CD4-positive, alpha-beta memory T cell (primary cell): ENCODE measurements at places on chromosomes 11 and 22.

DNA sequence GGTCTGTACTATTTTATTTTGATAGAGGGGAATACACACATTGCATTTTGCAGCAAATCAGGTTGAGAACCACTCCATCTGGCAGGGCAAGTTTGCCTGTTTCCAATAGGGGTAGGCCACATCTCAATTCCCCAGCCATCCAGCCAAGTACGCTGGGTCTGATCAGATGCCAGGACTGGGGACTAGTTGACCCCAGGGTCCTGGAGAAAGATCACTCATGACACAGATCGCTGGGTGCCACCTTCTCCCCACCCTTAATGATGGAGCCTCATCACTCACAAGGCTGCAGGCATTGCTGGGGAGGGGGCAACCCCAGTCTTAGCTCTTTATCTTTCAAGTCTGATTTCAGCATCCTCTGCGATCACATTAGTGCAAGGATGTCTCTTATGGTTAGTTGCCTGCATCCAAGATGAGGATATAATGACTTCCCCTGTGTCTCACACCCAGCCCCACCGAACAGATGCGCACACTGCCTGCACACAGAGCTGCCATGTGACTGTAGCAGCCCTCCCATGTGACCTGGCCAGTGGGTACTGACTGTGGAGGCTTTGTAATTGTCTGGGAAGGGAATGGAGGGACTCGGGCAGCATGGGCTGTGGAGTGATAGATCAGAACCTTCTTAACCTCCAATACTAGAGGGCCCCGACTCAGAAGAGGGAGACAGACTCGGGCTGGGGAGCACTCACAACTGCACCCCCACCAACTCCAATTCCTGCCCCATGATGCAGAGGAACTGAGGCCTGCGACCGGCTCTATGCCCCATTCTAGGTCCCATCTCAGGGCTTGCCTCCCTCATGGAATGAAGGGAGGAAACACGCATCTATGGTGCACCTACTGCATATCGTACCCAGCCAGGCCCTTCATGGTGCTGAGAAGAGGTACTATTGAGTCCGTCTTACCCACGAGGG, 155.8 kb downstream of the DSCAML1 start:
- DNase-seq = no peak

DNA sequence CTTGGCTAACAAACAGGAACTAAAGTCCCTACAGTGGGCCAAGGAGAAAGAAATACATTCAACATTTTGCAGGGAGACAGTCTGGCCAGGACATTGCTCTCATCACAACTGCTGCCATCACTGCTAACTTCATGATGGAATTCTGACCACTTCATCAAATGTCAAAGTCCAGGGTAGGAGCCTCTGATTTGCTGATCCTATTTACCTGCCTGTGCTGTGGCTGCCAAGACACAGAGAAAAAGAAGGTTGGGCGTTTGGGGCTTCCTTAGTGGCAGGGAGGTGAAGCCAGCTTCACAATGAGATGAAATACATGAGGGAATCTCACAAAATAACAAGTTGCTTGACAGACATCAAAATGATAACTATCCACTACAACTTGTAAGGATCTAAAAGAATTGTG, 343.9 kb upstream of the CADM1 start:
- no peak for DNase-seq

DNA sequence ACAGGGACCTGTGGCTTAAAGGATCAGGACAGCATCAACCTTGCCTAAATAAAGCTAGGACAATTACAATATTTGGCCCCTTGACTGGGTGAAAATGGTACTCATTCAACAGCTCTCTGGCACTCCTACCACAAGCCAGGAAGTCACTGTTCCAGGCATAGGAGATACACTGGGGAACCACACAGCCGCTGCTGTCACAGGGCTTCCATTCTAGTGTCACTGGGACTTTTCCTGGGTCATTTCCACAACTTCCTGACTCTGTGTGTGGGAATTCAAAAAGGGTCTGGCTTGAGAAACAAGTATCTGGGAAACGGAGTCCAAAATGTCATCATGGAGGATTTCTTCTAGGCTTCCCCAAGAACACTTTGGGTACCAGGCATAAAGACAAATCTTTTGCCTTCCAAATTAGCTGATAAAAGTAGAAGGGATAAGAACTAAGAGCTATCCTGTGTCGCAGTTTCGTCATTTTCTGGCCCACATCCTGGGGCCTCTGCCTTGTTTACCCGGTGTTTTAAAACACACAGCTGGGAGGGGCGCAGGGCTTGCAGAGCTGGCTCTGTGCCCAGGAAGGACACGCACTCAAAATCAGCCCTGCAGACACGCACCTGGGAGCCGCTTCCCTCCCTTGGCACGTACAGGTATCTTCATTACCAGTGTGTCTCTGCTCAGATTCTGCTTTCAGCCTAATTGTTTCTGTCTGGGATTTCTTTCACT, 38.0 kb downstream of the TMEM45B start:
- peak; percentile 91 for DNase-seq

GRCh38 chr11:130490682-130491449, 42.4 kb downstream of the ADAMTS15 start:
- no peak for DNase-seq

DNA sequence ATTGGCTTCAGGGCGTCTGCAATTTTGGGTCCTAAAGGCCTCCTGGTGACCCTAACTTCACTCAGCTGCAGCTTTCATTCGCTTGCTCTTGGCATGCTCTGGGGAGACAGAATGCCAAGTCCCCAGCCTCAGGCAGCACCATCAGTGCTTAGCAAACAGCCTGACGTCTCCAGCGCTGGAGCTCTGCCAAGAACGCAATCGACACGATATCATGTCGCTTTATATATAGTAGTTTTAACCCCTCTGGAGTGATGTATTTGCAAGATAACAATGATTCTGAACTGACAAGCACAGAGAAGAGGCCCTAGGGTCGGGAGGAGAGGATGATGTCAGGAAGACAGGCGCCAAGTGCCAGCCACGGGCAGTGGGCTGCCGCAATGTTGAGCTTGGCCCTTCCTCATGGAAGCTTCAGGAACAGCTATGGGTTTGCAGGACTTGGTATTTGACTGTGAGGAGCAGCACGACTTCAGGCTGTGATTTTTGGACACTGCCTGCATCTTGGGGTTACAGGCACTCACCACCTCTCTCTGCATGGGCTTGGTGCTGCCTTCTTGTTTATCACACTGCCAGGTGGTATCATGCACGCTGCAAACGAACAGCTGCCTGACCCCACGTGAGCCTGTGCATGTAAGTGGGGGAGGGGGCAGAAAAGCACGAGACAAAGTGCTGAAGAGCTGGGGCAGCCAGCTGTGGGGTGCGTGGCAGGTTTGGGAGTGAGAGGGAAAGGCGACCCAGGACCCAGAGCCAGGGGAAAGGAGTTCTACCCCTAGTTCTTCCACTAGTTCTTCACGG, 26.1 kb downstream of the B3GAT1 start:
- DNase-seq = no peak

DNA sequence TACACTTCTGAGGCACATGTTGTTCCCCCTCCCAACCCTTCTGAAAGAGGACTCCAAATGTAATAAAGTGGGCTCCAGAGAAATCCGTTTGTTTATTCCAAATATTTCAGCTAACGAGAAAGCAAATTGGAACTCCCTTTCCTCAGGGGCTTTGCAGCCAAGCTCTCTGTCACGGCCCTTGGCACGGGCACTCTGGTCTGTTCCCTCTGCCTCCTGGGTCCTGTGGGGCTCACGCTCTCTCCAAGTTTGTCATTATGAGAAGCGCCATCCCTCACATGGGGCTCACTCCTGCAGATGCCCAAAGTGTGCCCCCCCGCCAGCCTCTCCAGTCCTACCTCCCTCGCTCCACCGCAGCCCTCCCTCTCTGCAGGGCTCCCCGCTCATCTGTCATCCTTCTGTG, 125.4 kb upstream of the POU2AF2 start:
- DNase-seq = no peak

- DNase-seq = no peak
Observed at GRCh38 chr11:15118431-15118830, 3.7 kb downstream of the INSC start.

- DNase-seq = no peak
Observed at GRCh38 chr11:69131644-69132300, 24.0 kb upstream of the SMIM38 start.

GRCh38 chr11:113796663-113797259, 17.2 kb downstream of the CLDN25 start:
- peak; percentile 12 for DNase-seq

GRCh38 chr11:560305-561147, at the start of the genes LMNTD2 and RASSF7:
TSS of gene LMNTD2 (minus strand) at chr11:560738. CDS start at chr11:560716, 22 bp downstream.
TSS of gene RASSF7 (plus strand) at chr11:560970. CDS start at chr11:561769, 799 bp downstream.
- DNase-seq = peak; percentile 95

DNA sequence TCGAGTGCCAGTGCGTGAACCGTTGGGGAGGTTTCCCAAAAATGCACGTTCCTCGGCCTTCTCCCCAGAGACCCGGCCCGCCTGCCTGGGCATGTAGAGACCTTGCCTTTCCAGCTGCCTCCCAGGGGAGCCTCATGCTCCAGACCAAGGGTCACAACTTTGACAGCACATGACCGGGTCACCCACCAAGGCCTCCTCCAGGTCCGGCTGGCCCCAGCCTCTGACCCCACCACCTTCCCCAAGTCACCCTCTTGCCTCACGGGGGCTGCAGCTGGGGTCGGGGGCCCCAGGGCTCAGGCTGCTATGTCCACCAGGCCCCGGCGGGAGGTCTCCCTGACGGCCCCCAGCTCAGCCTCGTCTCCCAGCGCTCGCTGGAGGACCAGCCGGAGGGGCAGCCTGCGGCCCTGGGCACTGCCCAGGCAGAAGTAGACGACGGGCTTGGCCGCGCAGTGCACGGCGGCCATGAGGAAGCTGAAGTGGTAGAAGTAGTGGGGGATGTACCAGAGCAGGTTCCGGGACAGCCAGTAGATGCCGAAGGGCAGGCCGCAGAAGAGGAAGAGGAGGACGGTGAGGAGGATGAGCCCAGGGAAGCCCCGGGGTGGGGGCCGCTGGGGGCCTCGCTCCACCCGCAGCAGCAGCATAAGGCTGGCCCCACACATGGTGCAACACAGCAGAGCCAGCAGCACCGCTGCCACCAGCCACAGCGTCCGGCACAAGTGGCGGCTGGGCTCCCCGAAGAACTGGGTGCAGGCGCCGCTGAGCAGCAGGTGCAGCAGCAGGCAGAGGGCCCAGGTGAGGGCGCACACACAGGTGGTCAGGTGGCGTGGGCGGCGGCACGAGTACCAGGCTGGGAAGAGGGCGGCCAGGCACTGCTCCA, 4.4 kb downstream of the MRGPRE start:
- DNase-seq = no peak

DNA sequence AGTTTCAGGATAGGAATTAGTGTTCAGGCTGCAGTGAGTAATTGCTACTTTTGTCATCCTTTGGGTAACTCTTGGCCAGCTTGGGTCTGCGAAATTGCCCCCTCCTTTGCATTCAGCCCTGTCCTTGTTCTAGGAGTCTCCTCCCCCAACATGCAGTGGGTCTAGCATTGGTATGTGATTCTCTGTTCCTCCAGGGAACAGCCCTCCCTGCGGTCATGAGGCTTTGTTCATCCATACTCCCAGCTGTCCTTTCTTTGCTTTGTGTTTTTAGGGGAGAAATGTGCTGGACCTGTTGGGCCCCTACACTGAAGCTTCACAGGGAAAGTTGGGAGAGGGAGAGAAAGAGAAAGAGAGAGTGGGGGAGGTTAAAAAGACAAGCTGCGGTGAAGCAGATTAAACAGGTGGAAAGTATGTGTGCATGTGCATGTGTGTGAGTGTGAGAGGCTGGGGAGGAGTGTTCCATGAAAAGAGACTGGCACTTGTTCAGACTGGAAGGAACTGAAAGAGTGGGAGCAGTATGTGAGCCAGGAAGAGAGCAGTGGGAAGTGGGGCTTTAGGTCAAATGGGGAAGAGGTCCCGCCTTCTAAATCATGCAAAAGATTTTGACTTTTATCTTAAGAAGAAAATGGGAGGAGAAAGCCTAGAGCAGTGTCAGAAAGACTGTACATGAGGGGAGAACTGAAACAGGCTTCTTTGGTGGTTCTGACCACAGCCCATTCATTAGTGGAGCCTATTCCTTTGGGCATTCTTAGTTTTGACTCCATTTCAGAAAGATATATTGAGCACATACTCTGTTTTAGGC, 17.9 kb upstream of the SESN3 start:
- no peak for DNase-seq

DNA sequence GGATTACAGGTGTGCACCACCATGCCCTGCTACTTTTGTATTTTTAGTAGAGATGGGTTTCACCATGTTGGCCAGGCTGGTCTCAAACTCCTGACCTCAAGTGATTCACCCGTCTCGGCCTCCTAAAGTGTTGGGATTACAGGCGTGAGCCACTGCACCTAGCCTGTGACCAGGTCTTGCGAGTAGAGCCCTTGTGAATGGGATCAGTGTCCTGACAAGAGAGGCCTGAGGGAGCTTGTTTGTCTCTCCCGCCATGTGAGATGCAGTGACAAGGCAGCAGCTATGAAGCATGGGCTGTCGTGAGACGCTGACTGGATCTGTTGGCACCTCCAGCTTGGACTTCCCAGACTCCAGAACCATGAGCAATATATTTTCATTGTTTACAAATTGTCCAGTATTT, 69.3 kb downstream of the LRRC32 start:
- no peak for DNase-seq

GRCh38 chr11:16001899-16002426, 354.4 kb downstream of the SOX6 start:
- no peak for DNase-seq

GRCh38 chr11:125952973-125953372, 7.1 kb downstream of the VSIG10L2 start:
- no peak for DNase-seq

DNA sequence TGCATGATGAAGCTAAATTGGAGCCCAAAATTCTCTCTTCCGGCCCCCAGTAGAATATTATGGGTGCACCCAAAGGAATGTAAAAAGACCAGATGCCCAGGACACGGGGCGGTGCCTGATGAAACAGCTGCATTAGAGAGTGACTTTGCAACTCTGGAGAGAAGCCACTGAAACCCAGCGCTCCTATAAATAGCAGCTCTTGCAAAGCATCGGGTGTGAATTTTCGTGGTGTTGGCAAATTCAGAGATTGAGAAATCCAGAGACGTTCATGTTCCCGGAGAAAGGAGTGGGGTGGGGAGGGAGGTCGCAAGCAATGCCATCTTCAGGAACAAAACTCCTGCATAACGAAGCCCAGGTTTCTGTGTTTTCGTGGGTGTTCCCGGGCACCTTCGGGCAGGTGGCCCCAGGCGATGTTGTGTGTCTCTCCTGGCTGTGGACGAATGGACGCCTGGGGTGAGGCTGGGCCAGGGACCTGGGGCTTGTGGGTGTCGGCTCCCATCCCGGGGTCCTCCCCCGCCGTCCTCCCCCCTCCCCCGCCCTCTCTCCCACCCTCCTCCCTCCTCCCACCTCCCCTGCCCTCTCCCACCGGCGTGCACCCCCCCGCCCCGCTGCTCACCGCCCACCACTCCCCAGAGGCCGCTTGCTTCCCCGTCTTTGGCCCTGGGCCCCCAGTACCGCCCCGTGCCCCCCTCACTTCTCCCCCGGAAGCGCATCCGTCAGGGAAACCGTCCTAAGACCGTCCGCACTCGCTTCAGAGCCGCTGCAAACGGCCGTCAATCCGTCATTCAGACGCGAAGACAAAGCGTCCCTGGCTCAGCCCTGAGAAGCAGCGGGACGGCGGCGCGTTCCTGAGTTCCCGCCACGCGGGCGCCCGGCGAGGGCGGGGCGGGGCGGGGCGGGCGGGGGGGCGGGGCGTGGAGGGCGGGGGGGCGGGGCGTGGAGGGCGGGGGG, 26.7 kb upstream of the TOLLIP start:
- DNase-seq = peak; percentile 55
